H7 (cell line): ENCODE measurements at places on chromosomes 5 and 9. TPM values are rescaled to one million over a fixed set of nuclear protein-coding genes. Genes with fewer than 3 reads are reported as not detected.
A peak's percentile ranks its signal among the peaks of the same experiment; 100 is the strongest.

DNA sequence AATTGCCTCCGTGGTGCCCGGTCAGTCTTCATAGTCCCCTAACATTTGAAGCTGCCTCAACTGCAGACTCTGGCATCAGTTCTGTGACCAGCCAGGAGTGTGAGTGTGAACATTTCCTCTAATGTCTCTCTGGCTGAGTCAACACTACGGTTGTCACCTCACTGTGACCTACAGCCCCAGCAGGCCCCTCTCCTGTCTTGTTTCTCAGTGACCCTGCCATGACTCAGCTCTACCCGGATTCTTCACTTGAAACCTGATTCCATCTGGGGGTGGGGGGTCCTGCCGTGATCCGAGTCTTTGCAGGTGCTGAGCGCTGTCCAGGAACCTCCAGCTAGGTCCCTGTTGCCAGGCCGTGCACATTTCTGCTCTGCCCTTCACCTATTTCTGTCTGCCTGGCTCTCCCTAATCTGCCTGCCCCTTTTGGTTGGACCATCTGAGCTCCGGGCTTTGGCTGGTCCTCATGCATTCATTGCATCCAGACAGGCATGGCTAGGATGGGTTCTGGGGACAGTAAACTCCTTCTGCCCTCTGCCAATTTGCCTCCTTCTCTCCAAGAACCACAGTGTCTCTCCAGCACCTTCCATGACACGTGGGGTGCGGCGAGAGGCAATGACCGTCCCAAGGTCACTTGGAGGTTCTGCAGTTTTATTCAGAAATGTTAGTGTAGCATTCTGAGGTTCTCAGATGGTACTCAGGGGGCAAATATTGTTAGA is 24.2 kb downstream of the STC2 start:
- DNase-seq: peak; percentile 86

- DNase-seq: no peak
Observed at GRCh38 chr5:173742432-173742816, 126.0 kb upstream of the BOD1 start.

GRCh38 chr9:78879324-78880100 is 582.6 kb downstream of the PSAT1 start:
- DNase-seq: no peak

DNA sequence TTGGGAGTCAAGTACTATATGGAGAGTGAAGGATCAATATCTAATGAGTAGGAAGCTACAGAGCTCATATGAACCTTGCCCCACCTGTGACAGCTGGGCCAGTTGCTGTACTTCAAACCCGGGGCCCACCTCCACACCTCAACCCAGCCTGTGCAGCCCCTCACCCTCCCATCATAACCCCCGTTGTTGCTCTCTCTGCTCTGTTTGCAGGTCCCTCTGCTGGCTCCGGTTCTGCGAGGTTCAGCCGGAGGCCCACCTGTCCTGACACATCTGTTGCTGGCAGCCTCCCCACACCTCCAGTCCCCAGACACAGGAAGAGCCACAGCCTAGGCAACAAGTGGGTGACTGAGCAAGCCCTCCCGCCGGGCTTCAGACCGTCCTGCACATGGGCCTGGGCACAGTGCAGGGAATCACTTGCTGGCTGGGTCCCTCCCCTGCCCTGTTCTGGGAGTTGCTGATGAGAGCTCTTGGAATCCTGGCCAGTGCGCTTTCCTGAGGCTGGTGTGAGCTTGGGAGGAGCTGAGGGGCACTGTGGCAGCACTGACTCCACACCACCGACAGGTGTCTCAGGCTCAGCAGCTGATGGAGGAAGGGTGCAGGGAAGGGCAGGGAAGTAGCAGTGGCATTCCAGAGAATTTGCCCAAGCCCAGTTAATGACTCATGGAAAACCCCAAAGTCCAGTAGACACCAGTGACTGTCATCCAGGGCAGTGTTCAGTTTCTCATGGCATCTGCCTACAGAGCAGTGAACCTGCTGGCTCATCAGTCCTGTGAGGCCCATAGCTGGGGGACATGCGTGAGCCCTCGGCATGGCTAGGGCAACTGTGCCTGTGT is 69.5 kb upstream of the GARNL3 start:
- DNase-seq: peak; percentile 76

DNA sequence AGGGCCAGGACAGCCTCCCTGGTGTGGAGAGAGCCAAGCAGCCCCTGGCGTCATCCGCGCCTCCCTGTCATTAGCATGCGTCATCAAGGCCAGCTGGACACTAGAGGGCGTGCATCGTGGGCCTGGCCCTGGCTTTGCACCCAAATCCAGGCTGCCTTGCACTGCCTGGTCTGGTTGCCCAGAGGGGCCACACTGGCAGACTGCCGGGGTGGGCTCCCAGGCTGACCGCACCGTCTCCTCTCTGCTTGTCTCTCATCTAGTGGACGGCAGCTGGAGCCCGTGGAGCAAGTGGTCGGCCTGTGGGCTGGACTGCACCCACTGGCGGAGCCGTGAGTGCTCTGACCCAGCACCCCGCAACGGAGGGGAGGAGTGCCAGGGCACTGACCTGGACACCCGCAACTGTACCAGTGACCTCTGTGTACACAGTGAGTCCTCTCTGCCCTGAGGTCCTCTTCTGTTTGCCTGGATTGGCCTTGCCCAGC is 29.0 kb downstream of the HK3 start:
- DNase-seq: peak; percentile 95

GRCh38 chr9:36051317-36051716 is 14.6 kb downstream of the RECK start:
- DNase-seq: no peak

DNA sequence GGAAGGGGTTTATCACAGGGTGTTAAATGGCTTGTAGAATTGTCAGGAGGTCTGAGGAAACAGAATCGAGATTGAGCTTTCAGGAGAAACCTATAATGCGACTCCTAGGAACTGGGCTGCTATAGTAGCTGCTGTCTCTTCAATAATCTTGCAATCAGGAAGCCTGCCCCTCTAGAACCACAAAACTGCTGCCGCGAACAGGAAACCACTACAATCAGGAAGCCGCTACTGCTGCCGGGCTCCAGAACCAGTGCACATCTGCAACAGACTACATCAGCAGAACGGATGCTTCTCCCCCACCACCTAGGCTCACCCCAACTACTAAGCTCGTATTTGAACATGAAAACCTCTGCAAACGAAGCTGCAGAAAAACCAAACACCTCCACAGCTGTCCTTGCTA is 31.6 kb downstream of the TNFSF8 start:
- DNase-seq: no peak

DNA sequence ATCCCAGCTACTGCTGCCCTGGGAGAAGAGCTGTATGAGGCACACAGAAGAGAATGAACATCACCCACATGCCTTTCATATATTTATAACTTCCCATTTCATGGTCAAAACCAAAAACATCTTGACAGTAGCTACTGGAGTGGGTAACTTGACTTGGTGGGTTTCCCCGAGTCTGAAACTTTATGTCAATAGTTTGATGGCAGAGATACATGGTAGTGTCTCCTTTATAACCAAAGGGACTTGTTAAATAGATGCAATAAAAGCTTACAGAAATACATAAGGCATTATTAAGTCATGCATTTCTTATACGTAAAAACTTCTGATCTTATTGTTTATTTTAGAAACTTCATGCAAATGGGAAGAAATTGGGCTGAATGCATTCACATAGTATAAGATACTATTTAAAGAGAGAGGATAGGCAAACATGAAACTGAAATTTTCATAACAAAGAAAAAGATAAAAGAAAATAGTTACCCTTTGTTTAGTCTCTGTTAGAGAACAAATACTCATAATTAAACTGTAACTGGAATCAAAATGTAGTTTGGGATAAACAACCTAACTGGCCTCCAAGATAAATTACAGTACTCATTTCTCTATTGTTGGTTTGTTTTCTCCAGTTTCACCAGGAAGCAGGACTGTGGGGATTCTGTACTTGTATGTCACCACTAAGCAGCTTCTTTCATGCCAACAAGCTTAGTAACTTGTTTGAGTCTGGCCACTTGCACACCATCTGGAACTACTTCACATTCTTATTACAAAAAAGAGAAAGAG is 459.3 kb upstream of the MEF2C start:
- DNase-seq: no peak

DNA sequence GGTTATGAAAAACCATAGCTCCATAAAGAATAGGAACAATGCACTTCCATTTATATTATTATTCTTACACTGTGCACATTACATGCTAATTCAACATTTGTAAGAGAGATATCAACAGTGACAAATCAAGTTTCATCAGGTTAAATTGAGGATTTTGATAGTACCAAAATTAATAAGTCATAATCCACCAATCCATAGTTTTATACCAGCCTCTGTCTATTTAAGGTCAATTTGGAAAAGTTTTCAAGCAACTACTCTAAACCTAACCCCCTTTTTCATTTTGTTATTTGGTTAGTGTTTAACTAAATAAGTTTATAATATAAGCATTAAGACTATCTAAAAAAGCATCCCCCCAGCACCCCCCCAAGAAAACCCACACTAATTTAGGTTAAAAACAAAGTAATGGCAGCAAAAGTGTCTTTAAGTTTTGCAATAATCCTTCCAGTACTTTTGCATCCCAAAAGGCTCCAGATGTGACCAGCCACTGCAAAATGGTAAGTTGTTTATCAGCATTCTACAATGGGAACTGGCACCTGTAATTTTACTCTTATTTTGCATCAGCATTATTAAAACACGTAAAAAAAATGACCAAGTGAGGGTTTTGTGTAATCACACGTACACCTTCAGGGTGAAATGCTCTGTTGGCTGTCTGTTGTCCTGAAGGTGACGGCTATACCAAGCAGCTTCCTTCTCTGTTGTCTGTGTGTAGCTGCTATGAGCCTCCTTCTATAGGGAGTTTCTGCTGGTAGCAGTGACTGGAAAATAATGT is 36.8 kb upstream of the SSBP2 start:
- peak; percentile 22 for DNase-seq

DNA sequence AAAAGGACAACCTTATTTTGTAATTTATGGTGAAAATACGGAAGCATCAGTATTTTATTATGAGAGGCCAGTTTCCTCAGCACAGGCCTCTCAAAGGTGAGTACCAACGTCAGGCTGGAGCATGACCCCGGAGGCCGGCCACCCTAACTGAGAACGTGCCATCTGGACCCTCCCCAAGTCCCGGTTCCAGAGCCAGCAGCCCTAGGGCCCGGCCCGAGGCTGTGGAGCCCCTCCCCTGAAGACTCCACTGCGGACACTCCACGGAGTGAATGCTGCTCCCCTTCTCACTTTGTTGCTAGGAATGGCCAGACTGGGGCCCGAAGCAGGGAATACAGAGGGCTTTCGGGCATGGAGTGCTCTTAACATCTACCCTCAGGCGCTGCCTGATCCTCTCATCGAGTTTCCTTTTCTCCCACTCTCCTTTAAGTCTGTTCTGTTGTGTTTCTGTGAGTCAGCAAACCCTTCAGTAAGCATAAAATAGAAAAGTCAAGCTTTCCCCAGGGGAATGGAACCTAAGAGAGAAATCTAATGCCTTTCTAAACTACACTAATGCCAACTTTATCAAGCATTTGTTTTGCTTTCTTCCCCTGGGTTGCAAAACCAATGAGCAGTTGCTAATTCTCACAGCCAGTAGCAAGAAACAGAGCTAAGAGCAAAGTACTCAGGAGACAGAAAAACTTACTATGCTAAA is 4.5 kb downstream of the BRD9 start:
- no peak for DNase-seq

DNA sequence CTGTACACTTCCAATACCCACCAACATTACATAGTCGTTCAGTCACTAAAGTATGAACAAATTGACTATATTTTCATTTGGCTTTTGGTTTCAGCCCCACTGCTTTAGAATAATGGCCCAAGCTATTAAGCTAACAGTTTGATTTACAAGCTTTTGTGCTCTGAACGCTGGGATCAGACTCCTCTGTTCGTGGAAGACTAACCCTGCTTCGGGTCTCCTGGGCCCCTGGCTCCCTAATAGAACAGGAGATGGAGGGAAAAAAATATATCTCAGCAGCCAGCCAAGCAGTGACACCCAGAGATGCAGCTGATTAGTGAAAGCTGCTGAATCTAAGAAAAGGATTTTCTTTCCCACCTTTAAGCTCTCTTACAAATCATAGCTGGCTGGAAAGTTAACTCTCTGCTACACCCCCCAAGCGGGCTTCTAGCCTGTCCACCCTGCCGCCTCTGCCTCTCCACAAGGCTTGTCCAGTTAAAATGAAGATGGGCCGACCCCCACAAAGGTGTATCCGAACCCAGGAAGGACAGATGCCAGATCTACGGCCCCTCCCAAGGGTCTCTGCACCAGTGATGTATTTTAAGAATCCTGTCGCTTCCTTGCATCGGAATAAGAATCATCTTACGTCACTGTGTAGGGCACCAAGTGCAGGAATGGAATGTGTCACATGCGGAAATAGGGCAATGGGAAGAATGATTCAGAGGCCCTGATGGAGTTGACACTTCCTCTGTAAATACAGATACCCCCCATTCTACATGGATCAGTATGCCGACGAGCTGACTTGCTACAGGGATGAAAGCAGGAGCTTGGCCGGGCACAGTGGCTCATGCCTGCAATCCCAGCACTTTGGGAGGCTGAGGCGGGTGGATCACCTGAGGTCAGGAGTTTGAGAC is 33.4 kb upstream of the BARHL1 start:
- peak; percentile 25 for DNase-seq

DNA sequence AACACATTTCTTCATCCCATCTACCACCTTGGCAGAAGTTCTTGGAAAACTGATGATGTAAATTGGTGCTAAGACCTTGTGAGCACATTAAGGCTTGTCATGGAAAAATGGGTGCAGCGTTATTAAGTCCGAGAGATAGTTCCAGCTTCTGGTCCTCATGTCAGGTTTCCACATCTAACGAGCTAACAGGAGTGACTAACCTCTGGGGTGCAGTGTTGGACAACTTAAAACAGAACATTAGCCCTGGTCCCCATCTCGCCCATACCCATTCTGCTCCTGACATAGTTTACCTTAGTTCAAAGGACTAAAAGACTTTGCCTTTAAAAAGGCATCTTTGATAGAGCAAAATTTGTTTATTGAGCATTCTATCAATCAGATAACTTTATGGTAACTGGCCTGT is 128.0 kb downstream of the SLC1A3 start:
- DNase-seq: peak; percentile 40

GRCh38 chr9:87336914-87337333 is 160.7 kb upstream of the DAPK1 start:
- peak; percentile 46 for DNase-seq

- DNase-seq: no peak
Observed at GRCh38 chr5:1330847-1331831, 13.8 kb downstream of the CLPTM1L start.

- DNase-seq: peak; percentile 43
Observed at GRCh38 chr9:136804509-136805206, 3.1 kb upstream of the RABL6 start.

DNA sequence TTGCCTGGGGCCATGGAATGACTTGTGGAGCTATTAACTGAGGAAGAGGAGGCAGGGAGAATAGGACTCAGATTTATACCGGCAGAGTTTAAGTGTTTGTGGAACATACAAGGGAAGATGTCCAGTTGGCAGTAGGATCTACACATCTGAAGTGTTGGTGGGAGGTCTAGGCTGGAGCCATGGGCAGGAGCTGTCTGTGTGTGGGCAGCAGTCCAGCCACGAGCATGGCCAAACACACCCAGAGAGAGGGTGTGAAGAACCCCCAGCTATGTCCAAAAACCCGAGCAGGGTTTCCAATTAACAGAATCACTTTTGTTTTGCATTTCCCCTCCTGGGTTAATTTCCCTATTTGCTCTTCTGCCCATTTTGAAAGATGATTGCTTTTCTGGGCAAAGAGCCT is 393.7 kb downstream of the CDK5RAP2 start:
- DNase-seq: no peak

Gene RANBP3L
- total RNA-seq: not detected in 2 replicates

Gene CCNO
- 0.35 TPM in 1 of 2 replicates, not detected in the other for total RNA-seq

Gene MED27
- total RNA-seq: 22.3 and 40.3 TPM in 2 replicates

Gene WNK2
- total RNA-seq: 13.3 and 29.5 TPM in 2 replicates

Gene UBE2R2
- total RNA-seq: 28.2 and 32.3 TPM in 2 replicates
